Psoas muscle (tissue), 8 donors: ENCODE measurements at places on chromosomes 7 and 10. TPM values are rescaled to one million over a fixed set of nuclear protein-coding genes. Genes with fewer than 3 reads are reported as not detected.

DNA sequence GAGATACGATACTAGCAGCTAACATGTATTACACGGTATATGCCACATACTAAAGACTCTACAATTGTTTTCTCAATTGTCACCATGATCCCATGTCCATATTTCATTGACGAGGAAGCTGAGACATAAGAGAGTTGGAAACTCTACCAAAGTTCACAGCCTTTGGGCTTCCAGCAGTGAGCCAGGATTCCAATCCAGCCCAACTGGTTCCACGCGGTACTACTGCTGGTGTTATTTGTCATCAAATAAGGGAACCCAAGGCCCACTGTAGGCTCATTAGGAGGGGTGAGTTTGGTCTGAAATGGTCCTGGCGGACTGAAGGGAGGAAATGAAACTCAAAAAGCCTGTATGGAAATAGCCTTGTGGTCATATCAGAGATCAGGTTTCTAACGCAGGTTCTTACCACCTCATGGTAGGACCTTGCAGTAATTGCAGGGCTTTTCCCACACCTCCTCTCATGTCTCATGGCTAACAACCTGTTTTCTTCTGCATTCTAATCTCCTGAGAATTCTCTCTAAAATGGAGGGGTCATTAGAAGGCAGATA, 814.6 kb downstream of the LRMDA start:
- no peak for DNase-seq

- DNase-seq, result no peak
Measured at GRCh38 chr10:101559596-101560297, 28.3 kb downstream of the POLL start.

DNA sequence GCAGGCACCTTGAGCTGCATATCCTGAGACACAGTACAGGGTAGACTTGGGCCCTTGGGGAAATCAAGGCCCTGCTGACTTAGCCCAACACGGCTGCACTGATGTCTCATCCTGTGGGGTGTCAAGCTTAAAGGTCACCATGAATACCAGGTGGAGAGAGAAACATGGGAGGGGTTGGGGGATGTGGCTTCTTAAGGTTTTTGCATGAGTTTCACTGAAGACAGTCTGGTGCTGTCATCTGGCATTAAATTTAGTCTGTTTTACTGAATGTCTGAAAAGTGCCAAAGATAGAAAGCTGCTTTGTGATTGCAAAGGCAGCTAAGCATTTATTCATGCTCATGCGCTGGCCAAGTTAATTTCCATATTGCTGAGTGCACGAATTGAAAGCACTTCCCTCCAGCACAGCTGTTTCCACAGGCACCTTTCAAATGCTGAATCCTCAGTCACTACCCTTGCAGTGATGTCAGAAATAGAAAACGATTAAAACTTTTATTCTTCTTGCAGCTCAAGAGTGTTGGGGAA, 102.1 kb downstream of the OSBPL3 start:
- DNase-seq, result no peak

DNA sequence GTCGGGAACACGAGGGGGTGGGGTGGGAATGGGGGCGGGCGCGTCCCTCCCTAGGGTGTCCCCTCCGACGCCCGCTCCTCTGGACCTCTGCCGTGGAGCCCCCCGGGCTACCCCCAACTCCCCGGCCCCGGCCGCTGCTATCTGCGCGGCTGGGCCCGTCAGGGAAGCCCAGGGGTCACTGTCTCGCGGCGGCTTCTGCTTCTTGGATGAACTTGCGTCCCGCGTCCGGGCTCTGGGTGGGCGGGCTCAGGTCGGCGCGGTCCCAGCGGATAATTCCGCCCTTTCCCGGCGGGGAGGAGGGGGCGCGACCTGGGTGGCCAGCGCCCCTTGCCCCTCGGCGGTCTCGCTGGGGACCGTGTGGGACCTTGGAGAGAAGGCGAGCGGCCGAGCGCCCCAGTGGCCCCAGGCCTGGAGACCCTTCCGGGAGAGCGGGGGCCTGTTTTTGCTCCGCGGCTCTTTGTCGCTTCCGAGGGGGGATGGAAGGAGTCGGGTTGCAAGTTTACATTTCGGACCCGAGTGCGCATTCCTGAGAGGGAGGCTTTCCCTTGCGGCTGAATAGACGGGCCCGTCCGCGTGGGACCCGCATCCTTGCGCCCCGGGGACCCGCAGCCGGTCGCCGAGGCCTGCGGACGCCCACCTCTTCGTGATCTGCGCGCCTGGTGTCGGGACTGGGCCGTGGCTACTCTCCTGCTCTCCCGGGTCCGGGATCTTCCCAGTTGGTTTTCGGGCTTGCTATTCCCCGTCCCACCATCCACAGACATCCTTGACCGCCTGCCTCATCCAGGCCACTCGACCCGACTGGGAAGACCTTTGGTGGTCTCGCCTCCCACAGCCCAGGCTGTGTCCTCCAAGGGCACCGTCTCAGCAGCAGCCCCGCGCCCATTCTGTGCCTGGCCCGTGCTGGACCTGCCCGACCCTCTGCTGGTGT, 812 bp downstream of the DOCK1 start:
- no peak for DNase-seq

PNLIP gene
- polyA plus RNA-seq, result 0.10 TPM

LEP gene
- 0.12 TPM for polyA plus RNA-seq

DNA sequence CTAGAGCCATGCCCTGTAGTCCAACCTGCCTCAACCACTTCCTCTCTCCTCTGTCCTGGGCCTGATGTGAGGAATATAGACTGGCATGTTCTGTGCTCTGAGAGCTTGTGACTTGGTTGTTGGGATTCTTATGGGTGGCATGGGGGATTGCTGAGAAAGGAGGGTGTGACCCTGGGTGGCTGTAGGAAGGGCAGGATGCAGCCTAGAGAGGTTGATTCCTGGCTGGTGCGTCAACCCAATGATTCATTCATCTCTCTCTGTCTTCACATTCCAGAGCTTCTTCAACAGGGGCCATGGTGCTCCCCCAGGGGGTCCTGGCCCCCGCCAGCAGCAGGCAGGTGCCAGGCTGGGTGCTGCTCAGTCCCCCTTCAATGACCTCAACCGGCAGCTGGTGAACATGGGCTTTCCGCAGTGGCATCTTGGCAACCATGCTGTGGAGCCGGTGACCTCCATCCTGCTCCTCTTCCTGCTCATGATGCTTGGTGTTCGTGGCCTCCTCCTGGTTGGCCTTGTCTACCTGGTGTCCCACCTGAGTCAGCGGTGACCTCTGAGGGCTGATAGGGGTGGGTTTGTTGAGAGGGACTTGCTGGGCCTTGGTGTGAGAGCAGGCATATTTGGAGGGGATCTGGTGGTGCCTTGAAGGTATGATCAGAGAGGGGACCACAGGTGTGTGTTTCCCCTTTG, 2.6 kb downstream of the FAM241B start:
- no peak for DNase-seq

DNA sequence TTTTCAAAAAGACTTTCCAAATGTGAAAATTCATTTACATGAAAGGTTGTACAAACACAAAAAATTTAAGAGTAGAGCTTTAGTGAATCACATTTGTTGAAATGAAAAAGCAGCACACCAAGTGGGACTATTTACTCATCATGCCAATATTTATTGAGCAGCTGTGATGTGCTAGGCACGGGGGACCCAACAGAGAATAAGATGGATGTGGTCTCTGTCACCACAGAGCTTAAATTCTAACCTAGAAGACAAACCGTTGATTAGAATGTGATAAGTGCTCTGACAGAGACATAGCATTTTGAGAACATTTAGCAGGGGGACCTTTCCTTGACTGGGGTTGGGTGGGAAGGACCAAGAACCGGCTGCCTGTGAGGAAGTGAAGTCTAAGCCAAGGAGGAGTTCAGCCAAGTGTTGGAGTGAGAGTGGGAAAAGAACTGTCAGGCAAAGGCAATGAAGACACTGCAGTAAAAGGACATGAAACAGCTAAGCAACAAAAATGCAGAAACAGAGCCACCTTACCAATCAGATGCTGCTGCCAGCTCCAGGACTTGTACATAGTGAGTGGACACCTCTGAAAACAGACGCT, 19.1 kb downstream of the ADAM12 start:
- DNase-seq, result no peak

DNA sequence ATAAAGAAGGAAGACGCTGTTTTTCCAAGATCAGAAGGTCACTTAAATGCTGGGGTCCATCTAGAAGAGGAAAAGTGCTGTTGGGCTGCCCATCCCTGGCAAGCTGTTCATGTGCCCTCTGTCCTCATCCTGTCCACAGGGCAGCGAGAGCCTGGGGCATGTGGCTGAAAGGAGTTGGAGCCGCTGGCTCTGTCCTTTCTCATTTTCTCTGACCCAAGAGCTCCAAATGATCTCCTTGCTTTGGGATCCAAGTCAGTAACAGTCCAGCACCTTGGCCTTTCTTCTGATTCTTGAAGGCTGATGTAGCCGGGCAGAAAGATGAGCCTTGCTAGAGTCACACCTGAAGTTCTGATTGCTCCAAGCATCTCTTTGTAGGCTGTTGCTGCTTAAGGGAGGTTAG, 44.4 kb downstream of the SPDYE5 start:
- no peak for DNase-seq

SDK1 gene
- 0.62 TPM for polyA plus RNA-seq

- no peak for DNase-seq
Measured at GRCh38 chr7:157610671-157611295, 274.0 kb downstream of the DNAJB6 start.

CNTNAP2 gene
- not detected for polyA plus RNA-seq
